ENCODE measurements at places on chromosomes 7 and 10. TPM values are rescaled to one million over a fixed set of nuclear protein-coding genes. Genes with fewer than 3 reads are reported as not detected.

NAT16 gene
- not detected for total RNA-seq

ZMIZ1 gene
- total RNA-seq, result 28.4 TPM

TMEM184A gene
- not detected for total RNA-seq

ALOX5 gene
- total RNA-seq, result not detected

UPF2 gene
- 10.2 TPM for total RNA-seq

ACTA2 gene
- 161 TPM for total RNA-seq

NME8 gene
- not detected for total RNA-seq

AKR1C4 gene
- not detected for total RNA-seq

PON1 gene
- total RNA-seq, result not detected

VWDE gene
- total RNA-seq, result not detected

AGAP9 gene
- 3.7 TPM for total RNA-seq

Data from GM23248 (cell line).